ENCODE measurements at places on chromosomes 2 and 18.

- DNase-seq = no peak
These were observed 76.7 kb downstream of the PIEZO2 start for GRCh38 chr18:11072632-11073031.

DNA sequence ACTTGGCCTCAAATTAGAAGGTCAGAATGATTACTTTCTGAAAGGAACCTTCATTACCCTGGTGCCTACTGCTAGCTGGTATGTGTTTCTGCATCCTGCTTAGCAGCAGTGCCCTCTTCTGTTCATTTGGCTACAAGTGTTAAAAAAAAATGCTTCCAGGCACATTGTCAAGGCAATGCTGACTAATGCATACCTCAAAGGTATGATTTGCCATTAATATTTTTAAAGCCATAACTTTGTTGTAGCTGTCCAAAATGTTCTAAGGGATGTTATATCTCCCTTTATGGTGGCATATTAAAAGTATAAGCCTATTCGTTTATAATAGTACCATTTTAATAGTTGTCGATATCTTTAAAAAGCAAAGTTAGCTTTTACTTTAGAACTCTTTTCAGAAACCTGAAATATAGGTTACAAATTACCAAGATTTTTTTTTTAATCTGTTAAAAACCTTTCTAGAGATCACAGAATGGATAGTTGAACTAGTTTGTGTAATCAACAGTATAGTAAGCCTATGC is 52.0 kb upstream of the FAM171B start:
- no peak for DNase-seq

DNA sequence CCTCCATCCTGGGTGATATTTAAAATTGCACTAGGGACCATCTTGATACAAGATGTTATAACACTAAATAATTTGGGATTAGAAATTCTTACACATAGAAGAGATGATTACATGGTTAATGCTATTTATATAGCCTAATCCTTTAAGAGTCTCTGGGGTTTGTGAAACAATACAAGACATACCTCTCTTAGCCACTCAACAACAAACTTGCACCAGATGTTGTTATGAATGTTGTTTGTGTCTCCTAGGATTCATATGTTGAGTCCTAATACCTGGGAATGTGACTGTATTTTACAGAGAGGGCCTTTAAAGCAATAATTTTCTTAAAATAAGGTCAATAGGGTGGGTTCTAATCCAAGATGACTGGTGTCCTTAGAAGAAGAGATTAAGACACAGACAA is 678.3 kb downstream of the NYAP2 start:
- no peak for DNase-seq

DNA sequence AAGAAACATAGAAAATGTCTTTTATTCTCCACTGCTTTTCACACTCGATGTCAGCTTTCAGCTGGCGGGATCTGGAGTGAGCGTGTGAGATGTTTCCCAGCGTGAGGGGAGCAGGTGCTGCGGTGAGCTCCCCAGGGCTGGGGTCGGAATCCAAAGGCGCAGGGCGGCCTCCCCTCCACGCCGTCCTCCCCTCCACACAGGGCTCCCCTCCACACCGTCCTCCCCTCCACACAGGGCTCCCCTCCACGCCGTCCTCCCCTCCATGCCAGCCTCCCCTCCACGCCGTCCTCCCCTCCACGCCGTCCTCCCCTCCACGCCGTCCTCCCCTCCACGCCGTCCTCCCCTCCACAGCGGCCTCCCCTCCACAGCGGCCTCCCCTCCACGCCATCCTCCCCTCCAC is 26.9 kb upstream of the KCNG2 start:
- DNase-seq = no peak

DNA sequence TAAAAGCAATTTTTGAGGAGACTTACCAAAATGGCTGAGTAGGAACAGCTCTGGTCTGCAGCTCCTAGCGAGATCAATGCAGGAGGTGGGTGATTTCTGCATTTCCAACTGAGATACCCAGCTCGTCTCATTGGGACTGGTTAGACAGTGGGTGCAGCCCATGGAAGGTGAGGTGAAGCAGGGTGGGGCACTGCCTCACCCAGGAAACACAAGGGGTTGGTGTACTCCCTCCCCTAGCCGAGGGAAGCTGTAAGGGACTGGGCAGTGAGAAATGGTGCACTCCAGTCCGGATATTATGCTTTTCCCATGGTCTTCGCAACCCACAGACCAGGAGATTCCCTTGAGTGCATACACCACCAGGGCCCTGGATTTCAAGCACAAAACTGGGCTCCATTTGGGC is 419.0 kb downstream of the NUP35 start:
- DNase-seq = no peak

GRCh38 chr2:7730449-7730848 is 813.2 kb downstream of the RNF144A start:
- no peak for DNase-seq

DNA sequence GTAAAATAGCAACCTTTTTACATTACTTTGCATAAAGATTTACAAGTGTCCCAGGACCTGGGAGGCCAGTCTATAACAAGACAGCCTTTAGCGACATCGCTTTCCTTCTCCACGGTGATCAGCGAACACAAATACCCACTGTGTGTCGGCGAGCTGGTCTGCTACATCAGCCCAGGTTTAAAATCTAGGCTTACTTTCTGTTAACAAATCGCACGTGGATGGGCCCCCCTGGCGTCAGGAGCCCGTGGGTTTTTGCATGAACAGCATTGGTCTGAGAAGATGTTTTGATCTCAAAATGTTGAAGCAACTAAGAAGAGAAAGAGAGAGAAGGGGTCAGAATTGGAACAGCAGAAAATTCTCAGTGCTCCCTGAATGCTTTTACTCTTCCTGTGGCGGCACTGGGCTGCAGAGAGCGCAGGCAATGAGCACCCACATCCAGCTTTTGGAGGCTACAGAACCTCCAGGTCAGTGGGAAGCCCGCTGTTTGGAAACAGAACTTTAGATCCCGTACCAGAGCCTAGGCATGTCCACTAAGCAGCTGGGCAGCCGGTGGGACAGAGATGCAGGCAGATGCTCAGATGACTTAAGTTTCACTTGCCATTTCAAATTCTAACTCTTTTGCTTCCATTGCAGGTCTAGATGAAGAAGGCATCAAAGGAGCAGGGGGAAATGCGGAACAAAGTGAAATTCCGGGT is 32.9 kb downstream of the CYP27C1 start:
- DNase-seq = no peak

- DNase-seq = no peak
These were observed 12.4 kb upstream of the IL1R1 start for GRCh38 chr2:102129951-102130646.

DNA sequence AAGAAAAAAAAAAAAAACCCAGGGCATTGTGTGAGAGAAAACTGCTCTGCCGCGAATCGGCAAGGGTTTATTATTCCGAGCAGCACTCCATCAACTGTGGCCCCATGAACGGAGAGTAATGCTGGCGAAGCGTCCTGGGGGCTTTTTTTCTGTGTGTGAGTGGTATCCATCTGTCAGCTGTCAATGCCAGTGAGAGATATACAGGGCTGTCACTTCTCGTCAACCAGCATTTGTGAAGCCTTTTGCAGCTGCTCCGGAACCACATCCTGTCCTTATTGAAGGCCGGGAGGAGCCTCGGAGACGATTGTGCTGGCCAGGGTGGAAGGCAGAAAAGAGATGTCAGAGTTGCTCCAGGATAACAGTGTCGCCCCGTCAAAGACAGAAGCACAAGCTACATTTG is 356.9 kb upstream of the SMIM21 start:
- no peak for DNase-seq
